ENCODE measurements at places on chromosomes 2 and 18. TPM values are rescaled to one million over a fixed set of nuclear protein-coding genes. Genes with fewer than 3 reads are reported as not detected.

DNA sequence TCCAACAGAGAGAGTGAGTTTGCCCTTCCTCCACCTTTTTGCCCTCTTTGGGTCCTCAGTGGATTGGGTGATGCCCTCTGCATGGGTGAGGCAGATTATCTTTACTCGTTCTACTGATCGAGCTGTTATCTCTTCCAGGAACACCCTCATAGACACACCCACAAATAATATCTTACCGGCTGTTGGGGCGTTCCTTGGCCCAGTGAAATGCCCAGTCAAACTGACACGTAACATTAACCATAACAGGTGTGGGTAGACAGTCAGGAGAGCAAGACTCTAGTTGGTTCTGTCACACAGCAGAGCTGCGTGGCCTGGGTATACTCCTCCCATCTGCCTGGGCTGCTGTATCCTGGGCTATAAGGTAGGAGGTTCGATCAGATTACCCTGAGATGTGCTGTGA is 144.1 kb downstream of the AGAP1 start:
- DNase-seq, result no peak

Gene CHST9
- total RNA-seq, result not detected

GRCh38 chr2:137154946-137155345 is 389.6 kb downstream of the THSD7B start:
- DNase-seq, result no peak

GRCh38 chr18:32139835-32140283 is 48.2 kb downstream of the RNF138 start:
- DNase-seq, result no peak

DNA sequence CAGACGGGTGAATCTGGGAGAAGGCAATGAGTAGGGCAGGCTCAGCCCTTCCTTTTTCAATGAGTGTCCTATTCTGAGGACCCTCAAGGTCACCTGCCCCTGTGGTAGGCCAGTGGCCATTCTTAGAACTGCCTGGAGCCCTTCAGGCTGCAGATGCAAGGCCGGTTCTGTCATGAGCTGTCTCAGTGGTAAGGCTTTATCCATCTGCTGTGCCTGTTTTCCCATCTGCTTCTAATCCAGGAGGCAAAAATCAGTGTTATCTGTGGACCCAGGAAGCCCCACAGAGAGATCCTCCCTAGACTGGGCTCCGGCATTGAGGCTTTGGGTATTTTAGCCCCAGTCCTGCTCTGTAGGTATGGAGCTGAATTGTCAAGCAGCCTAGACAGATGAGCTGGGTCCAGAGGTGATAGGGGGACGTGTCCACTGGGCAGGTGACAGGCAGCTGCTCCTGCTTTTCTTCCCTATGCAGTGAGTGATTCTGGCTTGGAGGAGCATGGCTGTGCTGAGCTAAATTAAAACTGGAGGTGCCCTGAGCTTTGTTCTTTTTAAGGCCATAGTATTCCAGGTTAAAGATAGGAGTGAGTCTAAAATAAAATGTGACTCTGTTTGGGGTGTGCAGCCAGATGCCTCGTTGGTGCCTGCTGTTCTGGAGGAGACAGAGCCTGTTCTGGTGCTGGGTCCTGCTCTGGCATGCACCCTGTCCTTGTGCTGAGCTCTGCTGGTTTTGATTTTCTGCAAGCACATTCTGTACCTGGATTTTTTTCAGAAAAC is 92.5 kb downstream of the FHOD3 start:
- no peak for DNase-seq

GRCh38 chr2:155675920-155676319 is 656.6 kb downstream of the NR4A2 start:
- no peak for DNase-seq

GRCh38 chr2:167052825-167053224 is 164.5 kb downstream of the XIRP2 start:
- DNase-seq, result peak; percentile 69

GRCh38 chr18:55179425-55179824 is 220.2 kb upstream of the CCDC68 start:
- DNase-seq, result no peak

DNA sequence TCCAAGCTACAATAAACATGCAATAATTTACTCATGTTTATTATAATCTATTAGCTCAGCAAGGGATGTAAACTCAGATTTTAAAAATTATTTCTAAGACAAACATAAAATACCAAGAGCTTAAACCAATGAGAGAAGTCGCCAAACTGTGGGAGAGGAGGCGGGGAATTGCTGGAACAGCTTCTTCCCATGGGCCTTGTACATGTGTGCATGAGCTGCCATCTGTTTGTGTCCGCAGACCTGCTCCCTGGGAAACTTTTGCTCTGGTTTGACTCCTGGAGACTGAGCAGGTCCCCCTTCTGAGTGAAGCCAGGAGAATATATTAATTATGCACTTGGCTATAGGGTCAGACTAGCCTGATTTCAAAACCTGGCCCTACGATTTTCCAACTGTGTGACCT is 655.9 kb upstream of the SOX11 start:
- DNase-seq, result no peak

Gene SERPINB2
- not detected for total RNA-seq

Gene C2orf78
- not detected for total RNA-seq

Gene IL36A
- total RNA-seq, result not detected

Gene OSR1
- total RNA-seq, result 6.3 TPM

DNA sequence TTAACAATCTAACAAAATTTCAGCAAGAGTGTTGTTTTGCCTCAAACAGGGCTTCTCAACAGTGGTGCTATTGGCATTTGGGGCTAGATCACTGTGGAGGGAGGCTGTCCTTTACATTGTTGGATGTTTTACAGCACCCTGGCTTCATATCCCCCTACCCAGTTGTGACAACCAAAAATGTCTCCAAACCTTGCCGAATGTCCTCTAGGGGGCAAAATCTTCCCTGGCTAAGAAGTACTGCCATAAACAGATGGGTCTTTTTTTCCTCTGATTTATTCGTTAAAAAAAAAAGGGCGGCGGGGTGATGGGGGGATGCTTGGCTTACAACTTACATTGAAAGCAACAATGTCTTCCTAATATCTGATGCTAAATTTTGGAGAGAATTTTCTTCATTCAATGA is 207.6 kb upstream of the CCDC150 start:
- no peak for DNase-seq

- peak; percentile 5 for DNase-seq
Observed at GRCh38 chr2:51424418-51424817, 392.5 kb upstream of the NRXN1 start.

Gene MEP1B
- total RNA-seq, result not detected

- DNase-seq, result no peak
Observed at GRCh38 chr2:229783108-229783721, 68.9 kb upstream of the DNER start.

Gene INHBB
- total RNA-seq, result 0.16 TPM

- DNase-seq, result peak; percentile 26
Observed at GRCh38 chr2:210756855-210757254, 200.5 kb downstream of the CPS1 start.

GRCh38 chr2:226578879-226579278 is 220.7 kb downstream of the IRS1 start:
- DNase-seq, result no peak

- DNase-seq, result no peak
Observed at GRCh38 chr2:56134861-56135260, 48.9 kb upstream of the CCDC85A start.

Gene SPOPL
- 30.9 TPM for total RNA-seq

Gene OR6B2
- total RNA-seq, result not detected

Gene UGT1A5
- total RNA-seq, result not detected

DNA sequence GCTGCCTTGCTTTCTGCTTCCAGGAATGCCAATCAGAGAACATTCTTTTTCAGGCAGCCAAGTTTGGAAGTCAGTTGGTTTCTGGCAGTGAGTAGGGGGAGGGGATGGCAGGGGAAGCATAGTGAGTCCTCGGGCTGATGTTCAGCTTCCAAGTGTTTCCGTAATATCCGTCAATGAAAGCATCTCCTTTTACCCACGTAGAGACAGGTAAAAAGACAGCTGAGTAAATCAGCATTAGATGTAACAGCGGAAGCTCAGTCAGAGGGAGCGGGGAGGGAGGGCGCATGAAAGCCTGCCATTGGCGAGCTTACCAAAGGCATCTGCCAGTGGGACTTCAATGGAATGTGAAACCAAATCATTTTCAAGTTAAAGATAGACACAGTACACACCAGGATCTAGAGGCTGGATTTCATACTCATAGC is 117.1 kb upstream of the DTNA start:
- peak; percentile 74 for DNase-seq
